Activated CD8-positive, alpha-beta memory T cell treated with anti-CD3 and anti-CD28 coated beads for 4 hours (primary cell): ENCODE measurements at places on chromosomes 16 and 17.

GRCh38 chr17:40458851-40459482 is 15.7 kb downstream of the IGFBP4 start:
- no peak for DNase-seq

GRCh38 chr17:60525685-60526514 is at the start of gene APPBP2:
Gene APPBP2 (minus strand): TSS chr17:60526242. CDS start chr17:60525931, 311 bp downstream.
- peak; percentile 48 for DNase-seq

DNA sequence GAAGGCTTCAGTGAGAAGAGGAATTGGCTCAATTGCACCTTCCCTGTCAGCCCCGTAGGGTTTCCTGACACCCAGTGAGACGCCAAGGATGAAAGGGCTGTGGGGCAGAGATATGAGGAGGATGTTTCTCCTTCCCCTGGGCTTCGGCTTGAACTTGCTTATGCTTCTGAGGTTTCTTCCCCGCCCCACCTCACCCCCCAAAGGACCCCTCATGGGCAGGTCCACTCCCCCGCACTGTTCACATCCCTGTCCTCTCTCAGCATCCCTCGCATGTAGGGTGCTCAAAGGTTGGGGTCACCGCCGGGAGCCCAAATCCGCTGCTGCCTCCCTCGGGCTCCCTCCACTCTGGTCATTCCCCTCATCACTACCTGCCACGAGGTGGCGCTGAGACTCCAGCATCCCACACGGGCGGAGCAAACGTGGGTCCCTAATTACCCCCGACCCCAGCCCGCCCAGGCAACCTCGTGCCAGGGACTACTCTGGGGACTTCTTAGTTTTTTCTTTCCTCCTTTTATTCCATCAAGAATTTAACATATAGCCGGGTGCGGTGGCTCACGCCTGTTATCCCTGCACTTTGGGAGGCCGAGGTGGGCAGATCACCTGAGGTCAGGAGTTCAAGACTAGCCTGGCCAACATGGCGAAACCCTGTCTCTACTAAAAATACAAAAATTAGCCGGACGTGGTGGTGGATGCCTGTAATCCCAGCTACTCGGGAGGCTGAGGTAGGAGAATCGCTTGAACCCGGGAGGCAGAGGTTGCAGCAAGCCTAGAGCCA is 3.3 kb upstream of the TRARG1 start:
- DNase-seq: peak; percentile 51

DNA sequence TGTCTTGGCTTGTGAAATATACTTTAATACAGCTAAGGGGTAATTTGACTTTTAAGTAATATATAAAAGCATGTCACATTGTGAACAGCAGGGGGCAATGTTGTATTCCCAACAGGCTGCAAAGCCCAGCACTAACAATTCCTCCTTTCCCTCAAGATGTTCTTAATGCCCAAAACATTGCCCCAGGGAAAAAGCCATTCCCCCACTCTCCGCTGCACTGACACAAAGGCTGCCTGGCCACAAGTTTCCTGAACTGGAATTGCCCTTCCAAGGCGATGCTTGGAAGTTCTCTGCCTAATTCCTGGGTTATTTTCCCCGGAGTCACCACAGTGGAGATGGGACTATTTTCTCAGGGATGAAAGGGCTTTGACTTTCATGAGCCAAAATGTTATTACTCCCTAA is 27.2 kb downstream of the CLEC16A start:
- no peak for DNase-seq

DNA sequence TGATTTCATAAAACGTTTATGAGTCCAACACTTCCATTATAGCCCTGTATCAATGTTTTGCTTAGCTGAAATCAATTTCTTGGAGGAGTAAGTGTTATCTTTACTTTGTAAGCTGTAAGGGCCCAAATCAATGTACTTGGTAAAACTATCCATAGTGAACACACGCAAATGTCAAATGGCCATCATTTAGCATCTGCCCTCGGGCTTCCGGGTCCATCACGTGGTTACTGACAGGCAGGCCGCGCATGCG is 687 bp upstream of the NARF start:
- peak; percentile 89 for DNase-seq

DNA sequence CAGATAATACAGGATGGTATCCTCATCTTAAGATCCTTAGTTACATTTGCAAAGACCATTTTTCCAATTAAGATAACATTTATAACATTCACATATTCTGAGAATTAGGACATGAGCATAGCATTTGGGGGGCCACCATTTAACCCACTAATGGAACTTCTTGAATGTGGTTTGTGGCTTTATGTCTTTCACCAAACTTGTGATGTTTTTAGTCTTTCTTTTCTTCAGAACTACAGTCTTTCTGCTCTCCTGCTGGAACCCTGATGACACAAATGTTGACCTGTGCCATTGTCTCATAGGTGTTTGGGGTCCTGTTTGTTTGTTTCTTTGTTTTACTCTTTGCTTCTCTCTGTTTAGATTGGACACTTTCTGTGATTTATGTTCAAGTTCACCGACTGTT is 23.2 kb downstream of the COX11 start:
- DNase-seq: no peak

- DNase-seq: no peak
Observed at GRCh38 chr17:63162406-63163157, 196.5 kb downstream of the TANC2 start.

DNA sequence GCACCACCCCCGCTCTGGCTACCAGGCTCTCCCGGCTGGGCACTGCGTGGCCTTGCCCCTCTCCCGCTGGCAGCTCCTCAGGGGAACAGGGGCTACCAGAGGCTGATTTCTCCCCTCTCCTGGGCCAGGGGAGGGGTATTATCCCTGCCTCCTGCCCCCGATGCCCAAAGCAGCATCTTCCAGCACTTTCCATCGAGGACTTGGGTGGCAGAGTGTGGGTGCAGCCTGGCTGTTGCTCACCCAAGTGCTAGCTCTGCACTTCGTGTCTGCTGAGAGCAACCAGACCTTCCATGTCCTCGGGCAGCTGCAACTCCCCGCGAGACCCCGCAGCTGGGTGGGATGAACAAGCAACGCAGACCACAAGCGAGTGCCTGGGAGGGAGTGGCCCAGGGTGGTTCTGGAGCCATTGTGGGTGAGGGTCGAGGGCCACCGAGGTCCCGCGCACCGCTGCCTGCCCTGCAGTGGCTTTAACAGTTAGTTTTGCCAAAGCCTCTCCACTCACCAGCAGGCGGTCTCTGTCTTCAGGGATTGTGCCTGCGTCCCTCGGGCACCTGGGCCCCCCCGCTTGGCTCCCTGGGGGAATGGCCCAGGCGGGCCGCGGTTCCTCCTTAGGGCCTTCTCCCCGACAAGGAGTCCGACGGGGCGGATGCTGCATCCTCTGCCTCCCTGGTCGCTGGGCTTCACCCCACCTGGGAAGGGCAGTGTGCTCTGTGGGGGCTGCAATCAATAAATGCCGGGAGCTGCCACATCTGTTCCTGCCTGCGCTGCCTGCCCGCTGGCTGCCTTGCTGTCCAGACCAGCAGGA is 8.4 kb downstream of the SLC25A10 start:
- no peak for DNase-seq

GRCh38 chr17:3557768-3558583 is at the start of gene TRPV3:
Gene TRPV3 (minus strand): TSS chr17:3557812. CDS start chr17:3554850, 2,962 bp downstream.
- peak; percentile 51 for DNase-seq

DNA sequence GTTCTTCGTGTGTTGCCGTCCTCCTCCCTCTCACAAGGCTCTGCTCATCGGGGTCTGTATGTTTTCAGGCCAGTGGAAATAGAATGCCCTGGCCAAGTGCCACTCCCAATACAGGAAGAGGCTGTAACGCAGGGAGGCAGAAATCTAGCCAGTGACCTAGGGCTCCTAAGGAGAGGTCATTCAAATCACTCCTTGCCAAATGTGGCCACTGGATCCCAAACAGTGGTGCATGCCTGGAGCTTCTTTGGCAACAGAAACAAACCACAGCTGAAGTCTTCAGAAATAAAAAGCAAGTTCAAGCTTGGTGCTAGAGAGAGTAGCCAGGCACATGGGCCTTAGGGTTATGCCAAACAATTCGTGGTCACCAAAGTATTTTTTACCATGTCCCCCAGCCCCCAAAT is 66.1 kb downstream of the SMG6 start:
- DNase-seq: no peak

DNA sequence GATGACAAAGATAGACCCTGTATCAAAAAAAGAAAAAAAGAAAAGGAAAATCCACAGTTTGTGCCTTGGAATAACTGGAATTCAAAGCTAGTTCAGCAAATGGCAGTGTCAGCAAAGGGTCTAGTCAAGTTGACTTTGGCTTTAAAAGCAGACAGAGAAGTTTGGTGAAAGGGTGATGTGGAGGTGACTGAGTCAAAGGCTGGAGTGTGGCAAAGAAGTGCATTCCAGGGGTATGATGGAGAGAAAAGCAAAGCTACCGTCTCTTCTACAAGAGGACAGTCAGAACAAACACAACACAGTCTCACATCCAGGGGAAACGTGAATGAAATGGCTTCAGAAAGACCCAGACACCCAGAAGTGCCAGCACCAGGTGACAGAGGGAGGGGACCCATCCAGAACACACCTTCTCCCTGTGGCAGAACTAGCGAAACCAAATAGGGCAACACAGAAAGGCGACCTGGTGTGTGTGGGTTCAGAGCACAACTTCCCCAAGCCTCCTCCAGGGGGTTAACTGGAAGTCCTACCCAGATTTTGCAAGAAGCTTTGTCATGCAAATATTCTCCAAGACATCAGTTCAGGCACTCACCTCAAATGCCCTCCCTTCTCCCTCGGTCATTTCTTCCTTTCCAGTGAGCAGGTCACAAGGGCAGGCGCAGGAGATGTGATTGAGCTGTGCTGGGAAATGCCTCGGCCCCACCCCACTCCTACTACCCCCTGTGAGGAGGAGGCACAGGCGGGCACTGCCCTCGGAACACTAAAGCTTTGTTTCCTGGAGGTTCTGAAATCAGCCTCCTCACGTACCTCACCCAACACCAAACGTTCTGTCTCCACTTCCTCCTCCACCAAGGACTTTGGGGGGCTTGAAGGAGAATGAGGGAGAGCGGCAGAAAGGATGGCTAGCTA is 481.9 kb downstream of the SOX9 start:
- DNase-seq: no peak

GRCh38 chr16:17512636-17513220 is 42.0 kb upstream of the XYLT1 start:
- no peak for DNase-seq

DNA sequence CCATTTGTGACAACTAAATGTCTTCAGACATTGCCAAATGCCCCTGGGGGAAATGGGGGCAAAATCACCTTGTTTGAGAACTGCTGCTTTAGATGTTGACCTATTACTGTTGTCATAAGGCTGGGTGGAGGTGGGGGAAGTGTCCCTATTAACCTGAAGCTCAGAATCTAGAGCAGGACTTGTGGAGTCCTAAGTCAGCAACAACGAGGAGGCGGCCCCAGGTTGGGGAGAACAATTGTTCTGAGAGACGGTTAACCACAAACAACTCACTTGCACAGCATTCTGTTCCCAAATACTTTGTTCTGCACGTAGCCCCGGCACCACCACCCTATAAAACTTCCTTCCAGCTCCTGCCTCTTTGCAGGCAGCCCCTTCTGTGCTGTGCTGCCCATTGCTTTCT is 32.5 kb downstream of the TEKT5 start:
- DNase-seq: no peak

- DNase-seq: no peak
Observed at GRCh38 chr17:67712375-67712774, 5.4 kb upstream of the NOL11 start.

DNA sequence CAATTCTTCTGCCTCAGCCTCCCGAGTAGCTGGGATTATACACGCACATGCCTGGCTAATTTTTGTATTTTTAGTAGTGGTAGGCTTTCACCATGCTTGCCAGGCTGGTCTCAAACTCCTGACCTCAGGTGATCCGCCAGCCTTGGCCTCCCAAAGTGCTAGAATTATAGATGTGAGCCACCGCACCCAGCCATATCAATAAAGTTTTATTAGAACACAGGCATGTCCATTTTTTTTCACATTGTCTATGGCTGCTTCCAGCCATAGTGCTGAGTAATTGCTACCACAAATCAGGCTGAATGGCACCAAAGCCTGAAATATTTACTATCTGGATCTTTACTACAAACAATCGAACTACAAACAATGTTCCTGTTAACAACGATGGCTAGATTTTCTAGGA is 114.4 kb upstream of the IRX6 start:
- no peak for DNase-seq

DNA sequence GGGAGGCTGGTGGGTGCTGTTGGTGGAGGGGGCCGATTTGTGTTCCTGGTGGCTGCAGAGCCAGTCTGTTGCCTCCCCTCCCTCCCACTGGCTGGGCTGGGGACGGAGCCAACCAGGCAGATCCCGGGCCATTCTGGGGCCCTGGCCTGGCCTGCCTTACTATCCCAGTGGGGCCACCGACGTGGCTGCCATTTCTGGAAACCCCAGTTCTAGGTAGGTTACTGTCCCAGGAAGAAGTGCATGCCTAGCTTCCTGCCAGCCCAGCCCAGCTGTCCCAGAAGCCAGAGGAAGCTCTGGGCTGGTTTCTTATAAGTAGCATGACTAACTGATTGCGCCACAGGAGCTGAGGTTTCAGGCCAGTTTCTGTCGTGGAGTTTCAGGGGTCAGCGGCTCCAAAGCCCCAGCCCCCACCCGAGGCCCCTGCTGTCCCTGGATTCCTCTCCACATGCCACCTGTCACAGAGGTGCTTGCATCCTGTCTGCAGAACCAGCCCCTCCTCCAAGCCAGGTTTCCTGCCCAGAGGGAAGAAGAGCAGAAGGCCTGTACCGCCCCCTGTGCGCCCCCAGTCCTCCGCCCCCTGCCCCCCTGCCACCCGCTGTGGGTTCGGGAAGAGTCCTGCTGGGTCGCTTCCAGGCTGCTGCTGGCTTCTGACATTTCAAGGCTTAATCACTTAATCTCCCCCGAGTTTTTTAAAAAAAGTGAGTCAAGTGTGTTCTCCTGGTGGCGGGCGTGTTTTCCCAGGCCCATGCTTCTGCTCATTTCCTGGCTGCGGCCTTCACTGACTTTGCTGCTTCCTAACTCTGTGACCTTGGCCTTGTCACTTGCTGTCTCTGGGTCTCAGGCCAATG is 13.2 kb downstream of the IL4R start:
- DNase-seq: no peak

DNA sequence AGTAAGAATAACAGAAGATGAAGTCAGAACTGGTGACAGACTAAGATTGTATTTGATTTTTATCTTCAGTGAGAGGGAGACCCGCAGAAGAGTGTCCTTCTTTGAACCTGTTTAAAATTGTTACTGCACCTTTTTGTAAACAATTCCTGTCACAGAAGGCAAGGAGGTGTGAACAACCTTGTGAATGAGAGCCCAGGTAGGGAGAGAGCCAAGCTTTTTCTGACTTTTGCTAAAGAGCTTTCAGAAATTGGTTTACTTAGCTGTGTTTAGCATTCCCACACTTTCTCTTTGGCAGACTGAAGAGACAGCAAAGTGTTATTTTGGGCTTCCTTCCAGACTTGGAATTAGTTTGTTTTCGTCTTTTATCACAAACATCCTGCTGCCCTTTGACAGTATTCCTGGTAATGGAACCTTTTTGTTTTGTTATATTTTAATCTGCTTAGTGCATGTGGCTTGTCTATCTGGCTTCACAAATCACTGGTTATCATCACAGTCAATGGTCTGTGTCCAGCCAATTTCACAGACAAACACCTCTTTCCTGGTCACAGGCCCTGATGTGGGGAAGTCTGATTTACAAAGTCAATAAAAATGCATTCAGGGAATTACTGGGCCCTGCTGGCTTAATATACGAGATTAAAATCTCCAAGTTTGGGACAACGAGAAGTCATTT is 85.7 kb upstream of the HS3ST2 start:
- DNase-seq: no peak
